ENCODE measurements at places on chromosomes 4 and X.

- no peak for DNase-seq
Measured at GRCh38 chrX:14832586-14832985, 40.3 kb downstream of the FANCB start.

- no peak for DNase-seq
Measured at GRCh38 chrX:7092543-7092942, 55.0 kb upstream of the STS start.

DNA sequence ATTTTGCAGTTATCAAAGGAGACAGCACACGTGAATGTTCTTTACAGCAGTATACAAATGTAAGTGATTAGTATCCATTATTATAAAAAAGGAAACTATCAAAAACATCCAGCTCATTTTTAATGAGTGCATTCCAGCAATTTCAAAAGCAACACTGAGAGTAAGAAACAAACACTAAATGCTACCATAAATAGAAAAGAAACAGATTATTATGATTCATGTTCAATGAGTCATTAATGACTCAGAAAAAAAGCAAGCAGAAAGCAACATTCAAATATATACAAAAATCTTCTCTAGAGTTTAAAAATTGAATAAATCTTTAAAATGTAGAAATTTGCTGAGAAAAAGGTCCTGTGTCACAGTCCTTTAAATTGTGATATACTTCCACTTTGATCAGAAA, 346.5 kb upstream of the FMR1 start:
- no peak for DNase-seq

DNA sequence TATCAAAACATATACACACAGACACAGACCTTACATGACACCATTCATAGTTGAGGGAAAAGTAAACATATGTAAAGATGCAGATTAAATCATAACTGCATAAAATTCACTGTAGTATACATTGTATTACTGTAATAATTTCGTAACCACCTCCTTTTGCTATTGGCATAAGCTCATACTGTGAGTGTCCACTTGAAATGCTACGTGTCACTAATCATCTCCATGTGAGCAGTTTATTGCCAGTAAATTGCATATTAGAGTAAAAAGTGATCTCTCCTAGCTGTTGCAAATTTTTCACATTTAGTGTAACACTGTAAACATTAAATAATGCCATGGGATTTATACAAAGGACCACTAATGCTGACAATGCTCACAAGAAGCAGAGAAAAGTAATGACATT, 256.7 kb upstream of the GNPDA2 start:
- DNase-seq, result no peak

DNA sequence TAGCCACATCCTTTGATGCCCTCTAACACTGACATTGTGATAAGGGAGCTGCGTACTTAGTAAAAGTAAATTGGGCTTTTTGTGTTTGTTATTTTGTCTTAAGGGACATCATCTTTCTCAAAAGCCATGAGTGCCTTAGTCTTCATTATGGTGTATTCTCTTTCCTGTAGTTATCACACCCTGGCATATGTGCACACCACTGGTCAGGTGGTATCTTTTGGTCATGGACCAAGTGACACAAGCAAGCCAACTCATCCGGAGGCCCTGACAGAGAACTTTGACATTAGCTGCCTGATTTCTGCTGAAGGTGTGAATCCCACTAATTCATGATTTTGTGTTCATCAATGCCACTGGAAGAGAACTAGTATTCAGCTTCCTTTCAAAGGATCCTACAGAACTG, 18.0 kb downstream of the HERC6 start:
- no peak for DNase-seq

GRCh38 chr4:165931741-165932140, 58.7 kb downstream of the TLL1 start:
- no peak for DNase-seq

- DNase-seq, result peak; percentile 59
Measured at GRCh38 chrX:107654872-107655761, 26.8 kb downstream of the PRPS1 start.

DNA sequence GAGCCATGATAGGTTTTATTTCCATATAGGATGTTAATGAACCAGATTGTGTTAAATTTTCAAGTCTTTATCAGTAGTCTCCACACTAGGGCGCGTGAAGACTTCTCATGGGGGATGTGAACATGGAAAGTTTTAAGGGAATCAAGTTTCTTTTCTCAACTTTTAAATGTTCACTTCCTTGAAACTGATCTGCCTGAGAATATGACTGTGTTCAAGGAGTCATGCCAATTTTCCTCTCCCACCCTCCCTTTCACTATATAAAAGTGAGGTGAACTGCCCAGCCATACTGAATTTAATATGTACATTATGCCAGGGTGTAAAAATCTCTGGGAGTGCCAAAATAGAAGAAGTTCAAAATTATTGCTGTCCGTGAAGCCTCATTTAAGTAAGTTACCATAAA, 30.4 kb upstream of the HPGDS start:
- DNase-seq, result no peak

DNA sequence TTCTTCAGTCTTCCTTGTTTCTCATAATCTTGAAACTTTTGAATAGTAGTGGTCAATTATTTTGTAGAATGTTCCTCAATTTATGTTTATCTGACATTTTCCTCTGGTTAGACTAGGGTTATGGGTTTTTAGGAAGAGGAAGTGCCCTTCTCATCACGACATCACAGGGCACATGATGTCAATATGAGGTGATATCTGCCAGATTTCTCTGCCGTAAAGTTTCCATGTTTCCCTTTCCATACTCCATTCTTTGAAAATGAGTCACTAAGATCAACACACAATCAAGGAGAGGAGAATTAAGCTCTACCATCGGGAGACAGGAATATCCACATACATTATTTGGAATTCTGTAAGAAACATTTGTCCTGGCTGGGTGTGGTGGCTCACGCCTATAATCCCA, 28.4 kb downstream of the RP2 start:
- DNase-seq, result no peak

DNA sequence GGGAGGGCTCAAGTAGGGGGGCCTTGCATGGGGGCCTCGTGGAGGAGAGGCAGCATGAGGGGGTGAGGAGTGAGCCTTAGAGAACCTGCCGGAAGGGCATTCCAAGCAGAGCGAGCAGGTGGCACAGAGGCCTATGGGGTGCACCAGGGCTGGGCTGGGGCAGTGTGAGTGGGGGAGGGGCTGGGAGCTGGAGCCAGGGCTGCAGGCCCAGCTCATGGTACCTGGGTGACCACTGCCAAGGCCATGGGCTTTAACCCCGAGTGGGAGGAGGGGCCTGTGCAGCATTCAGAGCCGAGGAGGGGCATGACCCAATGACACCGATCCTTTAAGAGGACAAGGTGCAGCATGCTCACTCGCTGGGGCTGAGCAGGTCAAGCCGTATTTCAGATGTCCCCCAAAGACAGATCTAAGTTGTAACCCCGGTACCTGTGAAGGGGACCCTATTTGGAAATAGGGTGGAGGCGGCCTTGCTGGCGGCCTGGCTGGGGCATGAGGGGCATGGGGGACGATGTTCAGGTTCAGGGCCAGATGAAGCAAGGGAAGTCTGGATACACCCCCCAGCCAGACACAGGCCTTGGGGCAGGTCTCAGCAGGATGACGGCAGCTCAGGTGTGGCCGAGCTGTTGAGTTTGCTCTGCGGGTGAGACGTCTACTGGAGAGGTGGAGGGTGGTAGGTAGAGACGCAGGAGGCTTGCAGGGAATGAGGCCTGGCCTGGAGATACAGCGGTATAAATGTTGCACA, 137.0 kb downstream of the CPZ start:
- no peak for DNase-seq

- no peak for DNase-seq
Measured at GRCh38 chr4:159451006-159451405, 348.1 kb downstream of the RAPGEF2 start.

- DNase-seq, result no peak
Measured at GRCh38 chr4:1972414-1972813, 36.4 kb downstream of the NELFA start.

DNA sequence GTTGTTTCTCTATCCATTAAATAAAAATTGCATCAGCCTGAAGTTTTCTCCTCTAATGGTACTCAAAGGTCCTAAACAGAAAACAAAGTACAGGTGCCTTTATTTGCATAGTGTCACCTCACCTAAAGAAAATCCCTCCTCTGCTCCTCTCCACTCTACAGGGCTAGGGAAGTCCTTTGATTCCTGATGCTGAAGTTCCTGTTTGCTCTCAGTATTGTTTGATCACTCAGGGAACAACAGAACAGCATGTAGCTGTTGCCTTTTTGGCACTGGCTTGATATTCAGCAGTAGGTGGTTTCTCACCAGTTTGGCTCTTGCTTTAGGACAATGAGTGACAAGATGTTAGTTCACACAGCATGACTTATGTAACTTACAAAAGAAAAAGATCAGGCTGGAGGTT, 156.2 kb upstream of the SLC7A11 start:
- no peak for DNase-seq

- no peak for DNase-seq
Measured at GRCh38 chrX:31656013-31656412, 584.2 kb upstream of the FTHL17 start.

DNA sequence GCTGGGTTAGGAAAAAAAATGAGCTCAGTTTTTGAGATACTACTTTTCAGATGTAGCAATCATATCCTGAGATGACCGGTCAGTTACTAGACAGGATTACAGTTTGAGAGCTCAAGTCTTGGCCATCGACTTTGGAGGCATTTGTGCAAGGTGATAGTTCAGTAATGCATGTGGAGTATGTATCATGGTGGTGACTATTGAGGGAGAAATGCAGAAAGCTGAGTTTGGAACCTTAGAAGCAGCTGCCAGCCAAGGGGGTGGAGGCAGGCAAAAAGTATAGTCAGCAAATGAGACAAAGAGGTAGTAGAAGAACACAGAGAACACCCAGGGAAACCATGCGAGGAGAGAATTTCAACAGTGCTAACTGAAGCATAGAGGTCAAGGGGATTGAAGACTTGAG, 48.7 kb upstream of the SLC4A4 start:
- peak; percentile 27 for DNase-seq

DNA sequence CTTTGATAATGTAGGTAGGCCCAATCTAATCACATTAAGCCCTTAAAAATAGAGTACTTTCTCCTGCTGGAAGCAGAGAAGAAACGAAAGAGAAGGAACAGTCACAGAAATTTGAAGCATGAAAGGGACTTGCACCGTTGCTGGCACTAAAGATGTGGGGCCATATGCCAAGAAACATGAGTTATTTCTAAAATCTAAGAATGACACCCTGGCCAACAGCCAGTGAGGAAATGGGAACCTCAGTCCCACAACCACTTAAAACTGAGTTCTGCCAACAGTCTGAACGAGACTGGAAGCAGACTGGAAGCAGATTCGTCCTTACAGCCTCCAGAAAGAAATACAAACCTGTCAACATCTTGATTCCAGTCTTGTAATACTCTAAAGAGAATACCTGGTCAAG, 70.1 kb downstream of the CENPC start:
- DNase-seq, result no peak

DNA sequence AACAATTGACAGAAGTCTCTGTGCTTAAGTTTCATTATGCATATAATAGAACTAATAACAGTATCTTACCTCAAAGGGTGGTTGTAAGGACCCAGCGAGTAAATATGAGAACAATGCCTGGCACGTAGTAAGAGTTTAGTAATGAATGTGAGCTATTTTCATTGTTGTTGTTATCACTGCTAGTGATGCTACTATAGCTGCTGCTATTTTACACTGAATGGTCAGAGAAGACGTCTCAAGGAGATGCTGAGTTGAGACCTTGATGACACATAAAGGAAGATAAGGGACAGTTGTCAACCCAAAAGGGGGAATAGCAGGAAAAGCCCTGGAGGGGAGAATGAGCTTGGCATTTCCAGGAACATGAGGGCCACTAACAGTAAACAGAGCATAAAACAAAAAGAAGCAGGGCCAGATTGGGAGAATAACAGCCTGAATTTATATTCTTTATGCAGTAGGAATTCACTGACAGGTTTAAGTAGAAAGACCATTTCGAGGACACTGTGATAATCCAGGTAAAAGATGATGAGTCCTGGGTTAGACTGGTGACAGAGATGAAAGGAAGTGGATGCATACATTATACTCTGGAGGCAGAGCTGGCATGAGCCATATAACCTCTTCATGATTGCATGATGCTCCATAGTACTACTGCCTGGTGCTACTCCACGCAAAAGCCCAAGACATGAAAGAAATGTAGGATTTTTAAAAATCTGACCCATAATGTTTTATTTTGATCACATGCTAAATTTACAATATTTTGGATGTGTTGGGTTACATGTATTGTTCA, 23.1 kb downstream of the ATP8A1 start:
- DNase-seq, result no peak

DNA sequence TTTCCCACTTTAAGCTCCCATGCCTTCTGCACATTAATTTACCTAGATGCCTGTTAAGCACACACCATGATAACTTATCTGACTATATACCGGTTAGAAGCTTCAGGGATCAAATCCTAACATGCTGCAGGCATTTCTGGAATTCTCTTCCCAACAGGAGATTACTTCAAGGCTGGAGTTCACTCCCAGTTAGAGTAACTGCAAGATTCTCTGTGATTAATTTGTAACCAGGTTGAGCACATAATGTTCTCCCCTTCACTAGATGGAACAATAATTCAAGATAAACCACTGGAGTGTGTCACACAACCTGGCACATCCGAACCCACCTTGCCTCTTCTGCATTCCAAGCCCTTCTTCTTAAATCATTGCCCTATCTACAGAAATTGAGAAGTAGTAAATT, 11.8 kb upstream of the UGT2A3 start:
- DNase-seq, result no peak

- no peak for DNase-seq
Measured at GRCh38 chrX:23478561-23478960, 143.9 kb downstream of the PTCHD1 start.

GRCh38 chrX:38820751-38821150, 19.5 kb downstream of the MID1IP1 start:
- no peak for DNase-seq

GRCh38 chr4:3499710-3500109, 32.5 kb downstream of the LRPAP1 start:
- DNase-seq, result no peak
